ENCODE measurements at places on chromosomes 5 and 9.

GRCh38 chr5:171673328-171673727 is 112.3 kb upstream of the SMIM23 start:
- no peak for DNase-seq

GRCh38 chr9:72205513-72205912 is 56.3 kb downstream of the GDA start:
- DNase-seq, result no peak

GRCh38 chr5:41815261-41815660 is 55.0 kb downstream of the OXCT1 start:
- DNase-seq, result no peak

- DNase-seq, result no peak
Measured at GRCh38 chr9:127897193-127897692, 2.2 kb downstream of the ST6GALNAC6 start.

DNA sequence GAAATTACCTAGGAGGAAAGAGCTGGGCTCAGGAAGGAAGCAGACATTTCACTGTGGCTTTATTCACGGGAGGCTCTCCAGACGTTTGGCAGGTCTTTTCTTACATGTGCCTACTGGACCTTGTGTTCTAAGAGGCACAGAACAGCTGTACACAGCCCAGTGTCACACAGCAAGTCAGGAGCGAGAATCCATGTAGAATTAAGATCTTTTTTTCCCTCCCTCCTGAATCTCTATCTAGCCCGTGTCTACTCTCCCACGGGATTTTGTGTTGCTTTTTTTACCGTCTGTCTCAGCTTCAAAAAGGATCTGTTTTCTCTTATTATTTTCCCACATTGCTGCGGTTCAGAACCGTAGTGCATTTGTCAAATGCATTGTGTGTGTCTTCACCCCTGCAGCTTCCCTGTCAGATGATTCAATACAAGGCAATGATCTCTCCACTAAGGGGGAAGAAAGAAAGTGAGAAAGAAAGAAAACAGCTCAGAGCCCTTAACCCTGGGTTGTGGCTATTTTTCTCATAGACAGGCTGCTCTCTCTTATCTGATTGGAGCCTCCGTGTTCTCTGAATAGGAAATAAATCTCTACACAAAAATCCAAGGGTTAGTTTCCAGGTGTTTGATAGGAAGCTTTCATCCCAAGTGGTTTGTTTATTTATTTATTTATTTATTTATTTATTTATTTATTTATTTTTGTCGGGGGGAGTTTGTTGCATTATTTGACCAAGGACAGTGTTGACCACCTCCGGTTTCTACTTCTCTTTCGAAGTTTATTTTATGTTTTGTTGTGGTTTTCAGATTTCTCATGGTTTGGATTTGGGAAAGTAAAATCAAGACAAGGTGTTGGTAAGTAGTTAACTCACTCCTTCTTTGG is 191.0 kb downstream of the NTRK2 start:
- no peak for DNase-seq

GRCh38 chr5:173340984-173341383 is 12.8 kb upstream of the STC2 start:
- no peak for DNase-seq

DNA sequence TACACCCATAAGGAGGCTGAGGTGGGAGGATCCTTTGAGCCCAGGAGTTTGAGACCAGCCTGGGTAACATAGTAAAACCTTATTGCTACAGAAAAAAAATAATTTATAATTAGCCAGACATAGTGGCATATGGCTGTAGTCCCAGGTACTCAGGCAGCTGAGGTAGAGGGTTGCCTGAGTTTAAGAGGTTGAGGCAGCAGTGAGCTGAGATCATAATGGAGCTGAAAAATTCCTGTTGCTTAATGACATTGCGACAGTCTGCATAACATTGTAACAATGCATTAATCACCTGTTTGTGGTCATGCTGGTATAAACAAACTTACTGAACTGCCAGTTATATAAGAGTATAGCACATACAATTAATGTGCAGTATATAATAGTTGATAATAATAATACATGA is 214.2 kb downstream of the TRIM32 start:
- DNase-seq, result no peak

- DNase-seq, result no peak
Measured at GRCh38 chr5:64603676-64604075, 86.6 kb upstream of the SHISAL2B start.

- DNase-seq, result no peak
Measured at GRCh38 chr5:86675311-86675710, 57.6 kb downstream of the COX7C start.

DNA sequence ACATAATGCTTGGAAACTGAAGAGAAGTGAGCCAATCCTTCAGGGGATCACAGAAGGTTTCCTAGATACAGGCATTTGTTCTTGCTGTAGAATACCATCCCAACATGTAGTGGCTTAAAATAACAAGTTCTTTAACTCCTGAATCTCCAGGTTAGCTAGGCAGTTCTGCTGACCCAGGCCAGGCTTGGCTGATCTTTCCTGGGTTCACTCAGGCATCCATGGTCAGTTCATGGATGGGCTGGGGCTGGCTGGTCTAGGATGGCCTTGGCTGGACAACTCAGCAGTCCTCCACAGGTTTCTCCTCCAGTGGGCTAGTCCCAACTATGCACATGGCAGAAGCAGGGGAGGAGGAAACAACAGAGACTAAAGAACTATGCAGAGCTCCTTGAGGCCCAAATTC is 37.4 kb upstream of the DENND1A start:
- no peak for DNase-seq

DNA sequence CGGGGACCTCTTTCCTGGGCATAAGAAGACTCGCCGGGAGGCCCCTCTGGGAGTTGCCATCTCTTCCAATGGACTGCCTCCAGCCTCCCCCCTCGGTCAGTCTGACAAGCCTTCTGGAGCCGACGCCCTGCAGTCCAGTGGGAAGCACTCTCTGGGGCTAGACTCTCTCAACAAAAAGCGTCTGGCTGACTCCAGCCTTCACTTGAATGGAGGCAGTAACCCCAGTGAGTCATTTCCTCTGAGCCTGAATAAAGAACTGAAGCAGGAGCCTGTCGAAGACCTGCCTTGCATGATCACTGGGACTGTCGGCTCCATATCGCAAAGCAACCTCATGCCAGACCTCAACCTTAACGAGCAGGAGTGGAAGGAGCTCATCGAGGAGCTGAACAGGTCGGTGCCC is 28.4 kb upstream of the LTC4S start:
- DNase-seq, result no peak

DNA sequence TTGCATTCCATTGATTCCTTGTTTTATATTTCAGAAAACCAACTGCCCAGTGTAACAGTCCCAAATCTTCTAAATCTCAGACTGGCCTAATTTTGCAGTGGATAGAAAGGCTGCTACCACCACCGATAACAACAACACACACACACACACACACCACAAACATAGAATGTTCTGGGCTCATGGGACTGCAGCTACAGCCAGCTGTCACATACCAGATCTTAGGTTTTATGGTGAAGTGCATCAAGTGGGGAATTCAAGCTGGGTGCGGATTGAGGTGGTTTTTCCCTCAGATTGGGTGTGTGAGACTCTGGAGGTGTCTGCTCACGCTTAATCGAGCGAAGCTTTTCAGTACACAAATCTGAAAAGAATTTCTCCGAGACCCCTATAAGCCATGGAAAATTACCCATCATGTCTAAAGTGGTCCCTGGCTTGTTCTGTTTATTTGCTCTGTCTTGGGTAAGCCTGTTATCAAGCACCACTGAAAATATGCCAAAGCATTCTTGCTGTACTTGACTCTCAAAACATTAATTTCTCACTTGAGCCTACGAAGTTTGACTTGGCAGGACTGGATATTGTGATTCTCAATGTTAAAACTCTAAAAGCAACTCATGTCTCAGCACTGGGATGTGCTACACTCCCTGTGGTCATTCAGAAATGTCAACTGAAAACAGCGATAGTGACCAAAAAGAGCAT is 71.1 kb downstream of the ALDH7A1 start:
- no peak for DNase-seq

GRCh38 chr9:88219601-88220000 is 81.3 kb upstream of the SPATA31C2 start:
- DNase-seq, result no peak

DNA sequence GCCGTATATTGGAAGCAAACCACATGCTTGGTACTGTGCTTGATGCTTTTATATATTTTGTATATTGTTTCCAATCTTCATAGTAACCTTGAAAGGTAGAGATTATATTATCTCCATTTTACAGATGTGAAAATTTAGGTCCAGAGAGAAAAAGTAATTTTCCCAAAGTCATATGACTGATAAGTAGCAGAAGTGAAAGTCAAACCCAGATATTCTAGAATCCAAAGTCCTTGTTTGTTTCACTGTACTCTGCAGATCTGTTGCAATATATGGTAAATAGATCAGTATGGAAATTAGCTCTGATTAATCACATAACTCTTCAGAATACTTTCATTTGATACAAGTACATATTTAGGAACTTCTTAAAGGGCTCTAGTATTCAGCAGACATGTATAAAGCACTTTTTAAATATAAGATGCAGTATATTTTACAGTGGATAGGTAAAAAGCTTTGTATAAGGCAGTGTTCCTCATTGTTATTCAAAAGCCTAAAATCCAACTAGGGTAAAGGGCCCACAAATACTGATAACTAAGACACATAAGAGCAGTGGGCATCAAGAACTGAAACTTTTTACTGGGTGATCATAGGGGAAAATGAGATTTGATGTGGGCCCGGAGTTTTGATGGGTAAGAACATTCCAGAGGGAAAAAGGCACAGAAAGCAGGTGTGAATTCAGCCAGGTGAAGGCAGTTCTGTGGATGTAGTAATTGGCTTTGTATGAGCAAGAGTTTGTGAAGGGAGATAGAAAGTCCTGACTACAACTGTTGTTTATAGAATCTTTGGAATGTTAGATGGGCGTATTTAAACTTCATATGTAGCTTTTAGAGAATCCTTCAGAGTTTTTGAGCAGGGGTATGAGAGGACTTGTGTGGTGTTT is 25.0 kb downstream of the NDFIP1 start:
- DNase-seq, result no peak

DNA sequence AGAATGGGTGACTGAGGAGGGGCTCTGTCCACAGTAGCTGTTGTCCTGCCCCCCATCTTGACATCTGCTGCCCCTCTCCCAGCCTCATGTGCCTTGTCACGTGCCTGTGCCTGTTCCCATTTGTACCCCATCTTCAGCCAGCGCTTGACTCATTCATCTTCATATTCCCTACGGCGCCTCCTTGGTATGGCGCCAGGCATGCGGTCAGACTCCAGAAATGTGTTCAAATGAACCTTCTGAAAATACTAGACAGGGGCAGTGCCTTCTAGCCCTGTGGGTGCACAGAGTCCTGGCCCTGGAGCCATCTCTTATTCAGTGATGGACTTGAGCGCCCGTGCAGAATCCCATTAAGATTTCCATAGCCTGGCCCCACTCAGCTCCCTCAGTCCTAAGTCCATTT is 46.2 kb downstream of the CFAP77 start:
- DNase-seq, result no peak

- DNase-seq, result no peak
Measured at GRCh38 chr5:66947458-66947857, 249.1 kb downstream of the CD180 start.

DNA sequence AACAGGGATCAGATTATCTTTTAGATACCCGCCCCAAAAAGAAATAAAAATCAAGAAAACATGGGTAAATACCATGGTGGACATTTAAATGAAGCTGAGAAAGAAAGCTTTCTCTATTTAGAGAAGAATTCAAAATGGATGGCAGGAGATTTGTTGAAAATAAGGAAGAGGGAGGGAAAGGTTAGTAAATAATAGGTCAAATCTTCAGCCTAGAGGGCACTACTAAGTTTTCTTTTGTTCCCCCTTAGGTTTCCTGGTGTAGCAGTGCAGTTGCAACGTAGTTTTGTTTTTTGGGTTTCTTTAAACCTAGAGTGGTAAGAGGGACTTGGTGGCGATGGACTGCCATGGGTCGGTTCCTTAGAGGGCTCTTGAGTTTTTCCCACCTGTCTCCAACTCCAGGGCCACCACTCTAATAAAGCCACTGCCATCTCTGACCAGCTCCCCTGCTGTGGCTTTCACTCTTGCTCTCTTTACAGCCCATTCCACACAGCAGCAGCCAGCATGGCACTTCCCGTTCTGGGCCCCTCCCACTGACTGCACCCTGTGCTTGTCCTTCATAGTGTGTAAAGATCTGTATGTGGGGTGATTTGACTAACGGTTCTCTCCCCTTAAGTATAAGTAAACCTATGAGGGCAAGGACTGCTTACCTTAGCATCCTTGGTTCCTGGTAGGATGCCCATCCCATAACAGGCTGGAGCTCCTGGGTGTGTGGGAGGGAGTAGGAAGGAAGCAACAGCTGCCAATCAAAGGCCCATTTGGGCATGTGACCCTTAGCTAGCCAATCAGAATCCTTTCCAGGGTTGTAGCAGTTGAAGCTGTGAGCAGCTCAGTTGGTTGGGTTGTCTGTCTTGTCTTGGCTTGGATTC is 118.3 kb downstream of the SLC1A3 start:
- no peak for DNase-seq

DNA sequence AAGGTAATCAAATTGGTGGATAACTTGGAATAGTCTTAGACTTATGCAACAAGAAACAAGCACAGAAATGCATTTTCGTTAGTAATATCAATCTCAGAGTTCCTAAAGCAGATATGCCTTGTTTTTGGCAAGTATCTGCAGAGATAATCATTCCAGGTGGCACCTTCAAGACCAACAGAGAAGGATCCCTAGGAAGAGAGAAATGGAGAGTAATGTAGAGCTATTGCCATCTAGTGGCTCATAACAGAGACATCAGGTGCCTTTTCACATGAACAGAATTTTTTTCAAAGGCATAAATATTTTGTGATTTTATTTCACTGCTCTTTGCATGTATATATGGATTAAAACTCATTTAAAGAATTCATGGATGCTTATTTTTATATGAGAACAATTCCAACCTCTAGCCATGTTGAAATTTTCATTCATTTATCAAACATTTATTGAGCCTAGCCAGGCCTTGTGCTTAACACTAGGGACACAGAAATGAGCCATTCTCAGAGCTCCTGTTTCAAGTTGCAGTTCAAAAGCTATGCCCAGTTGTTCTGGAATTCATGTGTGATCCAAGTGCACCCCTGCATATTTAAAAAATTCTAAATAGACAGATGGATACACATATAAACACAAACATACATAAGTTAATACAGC is 117.5 kb upstream of the OR13F1 start:
- DNase-seq, result peak; percentile 34

- DNase-seq, result no peak
Measured at GRCh38 chr5:104843822-104844221, 1281.2 kb upstream of the NUDT12 start.

DNA sequence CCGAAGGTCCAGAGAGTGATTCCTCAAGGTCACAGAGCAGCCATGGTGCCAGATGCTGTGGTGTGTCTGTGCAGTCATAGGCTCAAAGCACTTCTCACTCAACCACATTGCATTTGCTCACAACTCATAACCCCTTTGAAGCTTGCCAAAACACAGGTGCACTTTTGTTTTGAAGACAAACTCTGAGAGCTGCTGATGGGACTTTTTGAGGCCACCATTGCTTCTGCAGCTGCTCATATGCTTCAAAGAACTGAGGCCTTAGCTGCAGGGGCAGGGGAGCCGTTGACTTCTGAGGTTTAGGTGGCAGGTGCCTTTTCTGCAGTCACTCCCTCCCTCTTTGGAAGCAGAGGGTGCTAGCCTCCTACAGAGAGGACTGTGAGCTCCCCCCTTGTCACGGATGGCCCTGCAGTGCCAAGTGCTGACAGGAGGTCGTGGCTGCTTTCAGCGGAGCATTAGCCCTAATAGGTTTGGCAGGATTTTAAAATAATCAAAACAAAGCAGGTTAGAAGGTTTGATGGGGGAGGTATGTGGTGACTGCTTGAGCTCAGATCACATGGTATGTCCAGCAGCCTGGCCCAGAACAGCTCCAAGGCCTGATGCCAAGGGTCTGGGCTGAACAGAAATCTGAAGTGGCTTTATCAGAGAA is 232.1 kb downstream of the MAN2A1 start:
- DNase-seq, result no peak

- no peak for DNase-seq
Measured at GRCh38 chr9:95082401-95083084, 235.0 kb downstream of the FANCC start.
